Fibroblast of skin of right biceps (primary cell): ENCODE measurements at places on chromosomes 12 and 14.

GRCh38 chr14:61147381-61147821 lies 133.7 kb downstream of the TMEM30B start:
- DNase-seq, result peak; percentile 78

DNA sequence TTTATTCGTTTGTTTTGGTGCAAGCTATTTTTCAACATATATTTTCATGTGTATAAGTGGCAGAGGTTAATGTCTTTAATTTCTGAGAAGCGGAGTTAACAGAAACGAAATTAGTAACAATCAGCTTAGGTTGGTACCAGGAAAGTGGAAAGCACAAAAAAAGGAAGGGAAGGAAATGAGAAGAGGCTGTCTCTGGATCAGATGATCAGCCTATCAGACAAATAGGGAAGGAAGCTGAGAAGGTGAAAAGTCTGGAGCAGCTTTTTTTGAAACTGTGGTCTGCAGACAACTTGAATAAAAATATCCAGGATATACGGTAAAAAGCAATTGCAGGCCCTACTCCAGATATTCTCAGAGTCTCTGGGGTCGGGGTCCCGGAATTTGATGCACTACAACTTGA lies 265.0 kb downstream of the SSPN start:
- DNase-seq, result no peak

GRCh38 chr12:95582230-95583058 lies 31.2 kb upstream of the USP44 start:
- peak; percentile 28 for DNase-seq

DNA sequence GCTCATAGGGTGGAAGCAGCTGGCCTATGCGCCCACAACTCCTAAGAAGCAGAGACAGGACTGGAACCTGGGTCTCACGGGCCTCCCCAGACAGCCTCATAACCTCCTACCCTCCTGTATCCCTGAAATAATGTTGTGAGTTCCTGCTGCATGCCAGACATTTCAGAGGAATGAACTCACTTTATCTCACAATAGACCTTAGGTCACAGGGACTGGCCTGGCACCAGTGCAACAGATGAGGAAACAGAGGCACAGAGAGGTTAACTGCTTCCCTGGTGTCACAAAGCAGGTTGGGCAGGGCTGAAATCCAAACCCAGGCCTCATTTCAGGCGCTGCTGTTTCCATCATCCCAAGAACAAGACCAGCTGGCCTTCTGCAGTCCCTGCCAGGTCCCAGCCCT lies 5.3 kb downstream of the PHETA1 start:
- peak; percentile 29 for DNase-seq

DNA sequence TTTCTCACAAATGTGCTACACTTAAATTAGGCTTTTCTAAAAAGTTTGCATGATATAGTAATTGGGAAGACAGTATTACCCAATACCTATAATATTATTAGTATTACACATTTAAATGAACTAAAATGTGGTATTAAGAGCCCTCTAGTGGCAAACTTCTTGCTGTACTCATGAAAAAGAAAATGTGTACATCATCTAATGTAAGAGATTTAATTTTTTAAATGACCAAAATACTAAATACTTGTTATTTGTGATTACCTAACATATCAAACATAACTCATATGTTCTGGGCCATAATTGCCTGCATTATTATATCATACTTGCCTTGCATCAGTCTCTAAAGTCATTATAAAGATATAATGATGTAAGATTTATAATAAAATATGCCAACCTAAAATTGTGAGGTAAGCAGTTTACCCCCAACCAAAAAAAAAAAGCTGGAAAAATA lies 64.2 kb downstream of the DNAI7 start:
- DNase-seq, result peak; percentile 44

DNA sequence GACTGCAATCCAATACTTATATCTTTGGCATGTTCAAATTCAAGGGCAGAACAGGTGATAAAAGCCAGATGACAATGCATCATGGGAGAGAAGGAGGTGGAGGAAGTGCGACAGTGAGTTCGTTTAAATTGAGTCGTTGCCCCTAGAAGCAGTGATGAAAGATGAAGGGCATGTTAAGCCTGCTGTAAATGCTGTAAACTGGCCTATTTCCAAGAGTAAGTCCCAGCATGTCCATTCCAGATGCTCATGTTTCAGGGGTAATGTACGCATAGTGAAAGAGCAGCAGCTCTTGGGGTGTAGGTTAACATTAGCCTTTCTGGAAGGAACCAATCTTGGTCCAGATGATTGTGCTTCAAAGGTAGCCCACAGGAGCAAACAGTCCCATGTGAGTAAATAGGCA lies 97.1 kb downstream of the C2CD5 start:
- peak; percentile 8 for DNase-seq

GRCh38 chr12:86435053-86435452 lies 178.9 kb upstream of the MGAT4C start:
- no peak for DNase-seq

- DNase-seq, result peak; percentile 37
Measured at GRCh38 chr14:69087061-69087461, 65.9 kb downstream of the DCAF5 start.

- no peak for DNase-seq
Measured at GRCh38 chr12:66956300-66956699, 277.4 kb upstream of the GRIP1 start.

DNA sequence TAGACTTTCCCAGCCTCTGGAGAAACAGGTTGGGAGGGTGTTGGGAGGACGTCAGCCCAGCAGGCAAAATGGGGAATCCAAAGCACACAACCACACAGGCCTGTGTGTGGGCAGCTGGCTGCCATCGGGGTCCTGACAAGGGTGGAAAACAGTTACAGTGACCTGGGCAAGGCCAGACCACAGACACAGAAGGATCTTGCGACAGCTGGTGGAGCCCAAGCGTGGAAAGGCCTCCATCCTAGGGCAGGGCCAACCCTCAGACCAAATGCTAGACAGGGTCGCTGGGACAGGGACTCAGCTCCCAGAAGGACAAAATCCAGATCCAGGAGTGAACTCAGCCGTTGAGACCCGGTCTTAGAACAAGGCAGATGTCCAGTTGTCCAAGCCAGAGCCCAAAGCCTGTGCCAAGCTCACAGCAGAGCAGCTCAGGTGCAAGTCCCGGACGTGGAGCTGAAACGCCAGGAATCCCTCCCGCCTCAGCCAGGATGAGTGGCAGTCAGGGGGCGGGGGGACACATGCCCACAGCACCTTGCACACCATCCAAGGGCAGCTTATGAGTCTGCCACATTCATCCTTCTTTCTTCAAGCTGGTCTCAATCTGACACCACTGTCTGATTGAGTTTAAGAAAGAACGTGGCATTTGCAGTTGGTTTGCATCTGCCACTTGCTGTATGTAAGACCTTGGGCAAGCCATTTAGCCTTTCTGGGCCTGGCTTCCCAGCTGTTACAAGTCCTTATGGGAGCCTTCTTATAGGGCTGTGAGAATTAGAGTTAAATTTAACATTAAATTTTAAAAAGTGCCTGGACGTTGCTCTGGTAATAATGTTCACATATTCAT lies 37.6 kb downstream of the DEGS2 start:
- DNase-seq, result no peak

DNA sequence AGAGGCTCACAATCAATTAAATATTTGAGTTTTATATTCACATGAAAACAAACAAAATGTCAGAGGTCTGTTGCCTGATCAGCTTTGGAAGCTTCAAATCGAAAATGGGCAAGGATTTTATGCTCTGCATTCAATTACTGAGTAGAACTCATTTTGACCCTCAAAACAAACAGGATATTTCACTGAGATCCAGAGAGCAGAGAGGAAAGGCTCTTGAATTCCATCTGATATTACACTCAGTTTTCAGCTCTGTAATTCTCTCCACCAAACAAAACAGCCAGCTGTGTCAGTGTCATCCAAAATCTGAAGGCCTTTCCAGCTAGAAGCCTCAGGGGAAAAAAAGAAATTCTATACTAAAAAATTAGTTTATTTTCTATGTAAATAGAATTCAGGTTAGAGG lies 128.6 kb upstream of the FLRT2 start:
- DNase-seq, result no peak

- DNase-seq, result no peak
Measured at GRCh38 chr12:125280482-125281377, 215.5 kb downstream of the AACS start.

GRCh38 chr14:65958664-65959562 lies 527.3 kb upstream of the CCDC196 start:
- DNase-seq, result peak; percentile 29

DNA sequence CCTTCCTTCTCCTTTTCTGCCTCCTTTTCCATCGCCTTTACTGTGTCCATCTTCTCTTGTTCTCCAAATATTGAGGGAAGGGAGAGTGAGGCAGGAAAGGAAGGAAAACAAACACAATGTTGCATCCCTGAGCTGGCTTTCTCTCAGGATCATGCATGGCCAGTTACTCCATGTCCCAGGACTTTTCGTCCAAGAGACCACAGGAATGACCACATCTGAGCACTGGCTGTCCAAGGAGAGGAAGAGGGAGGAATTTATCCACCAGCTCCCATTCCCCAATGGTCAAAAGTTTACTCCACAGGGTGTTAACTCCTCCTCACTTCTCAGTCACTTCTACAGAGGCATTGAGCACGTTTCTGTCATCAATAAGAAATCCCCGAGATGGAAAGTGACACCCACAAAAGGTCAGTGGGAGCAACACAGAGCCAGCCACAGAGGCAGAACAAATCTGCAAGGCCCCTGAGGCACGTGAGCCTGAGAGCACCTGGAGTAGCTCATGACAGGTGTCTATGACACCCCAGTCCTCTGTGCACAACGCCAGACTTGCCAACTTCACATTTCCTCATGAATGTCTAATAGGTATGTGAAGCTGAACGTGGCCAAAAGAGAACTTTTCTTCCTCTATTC lies 177.3 kb upstream of the NUDT4 start:
- no peak for DNase-seq

GRCh38 chr12:52977170-52977569 lies 28.3 kb downstream of the KRT18 start:
- DNase-seq, result no peak

DNA sequence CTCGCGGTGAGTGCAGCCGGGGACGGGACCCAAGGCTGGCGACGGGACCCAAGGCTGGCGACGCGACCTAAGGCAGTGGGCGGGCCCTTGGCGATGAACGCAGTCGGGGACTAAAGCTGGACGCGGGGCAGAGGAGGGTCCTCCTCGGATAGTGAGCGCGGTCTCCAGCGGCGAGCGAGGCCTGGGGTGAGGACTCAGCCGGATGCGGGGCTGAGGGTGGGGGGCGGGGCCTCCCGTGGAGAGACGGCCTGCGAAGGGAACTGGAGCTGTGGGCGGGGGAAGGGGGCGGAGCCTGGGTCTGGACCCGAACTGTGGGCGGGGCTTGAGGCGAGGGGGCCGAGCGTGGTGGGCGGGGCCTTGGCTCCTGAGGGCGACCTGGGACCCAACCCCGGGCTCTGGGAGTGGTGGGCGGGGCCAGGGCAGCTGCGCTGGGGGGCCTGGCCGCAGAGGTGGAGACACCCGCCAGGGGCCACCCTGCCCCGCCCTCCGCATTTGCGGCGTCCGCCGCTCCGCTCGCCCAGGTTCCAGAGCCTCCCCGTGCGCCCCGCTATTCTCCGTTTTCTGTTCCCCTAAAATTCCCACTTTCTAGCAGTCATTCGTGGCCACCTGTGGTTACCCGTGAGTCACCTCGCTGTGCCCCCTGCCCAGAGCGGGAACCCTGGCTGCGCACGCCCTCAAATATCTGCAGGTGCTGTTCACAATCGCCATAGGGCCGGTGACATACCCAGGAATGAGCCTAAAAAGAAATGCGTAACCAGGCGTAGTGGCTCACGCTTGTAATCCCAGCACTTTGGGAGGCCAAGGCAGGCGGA lies 508 bp upstream of the BRF1 start:
- DNase-seq, result peak; percentile 93

- no peak for DNase-seq
Measured at GRCh38 chr14:38828183-38828827, 274.7 kb downstream of the SEC23A start.

DNA sequence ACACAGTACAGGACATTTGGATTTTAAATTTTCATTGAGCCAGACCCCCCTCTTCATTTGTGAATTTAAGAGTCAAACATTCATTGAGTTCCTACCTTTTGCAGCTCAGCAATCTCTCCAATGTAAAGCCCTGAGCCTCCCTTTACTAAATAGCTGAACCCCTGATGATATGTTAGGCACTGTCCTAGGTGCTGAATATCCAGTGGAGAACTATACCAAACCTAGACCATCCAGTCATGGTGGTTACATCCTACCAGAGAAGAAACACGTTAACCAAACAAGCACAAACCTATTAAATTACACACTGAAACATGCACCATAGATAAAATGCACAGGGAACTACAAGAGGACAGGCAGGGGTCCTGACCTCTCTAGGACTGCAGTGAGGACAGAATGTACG lies 1585.3 kb upstream of the TMEM132C start:
- no peak for DNase-seq

- no peak for DNase-seq
Measured at GRCh38 chr14:77111021-77111420, 13.0 kb downstream of the CIPC start.

- DNase-seq, result no peak
Measured at GRCh38 chr14:70803321-70804310, 5.7 kb downstream of the MAP3K9 start.

DNA sequence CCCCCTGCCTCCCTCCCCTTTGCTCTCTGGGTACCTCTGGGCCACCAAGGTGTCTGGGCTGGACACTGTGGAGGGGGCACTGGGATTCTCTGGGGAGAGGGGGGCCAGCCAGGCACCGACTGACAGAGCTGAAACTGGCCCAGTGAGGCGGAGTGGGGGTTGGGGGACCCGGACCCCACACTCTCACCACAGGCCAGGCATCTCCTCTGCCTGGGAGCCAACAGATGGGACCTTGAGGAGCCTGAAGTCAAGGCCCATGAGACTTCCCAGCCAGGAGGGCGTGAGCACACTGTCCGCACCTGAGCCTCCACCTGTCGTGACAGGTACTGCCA lies 39.8 kb upstream of the PPP1R13B start:
- DNase-seq, result no peak

- peak; percentile 62 for DNase-seq
Measured at GRCh38 chr12:67520606-67521005, 127.9 kb upstream of the DYRK2 start.

- peak; percentile 89 for DNase-seq
Measured at GRCh38 chr14:61561104-61561503, 134.2 kb upstream of the HIF1A start.

- peak; percentile 73 for DNase-seq
Measured at GRCh38 chr12:92080911-92081285, 64.7 kb downstream of the BTG1 start.

- DNase-seq, result no peak
Measured at GRCh38 chr12:104740668-104741067, 217.4 kb downstream of the SLC41A2 start.

DNA sequence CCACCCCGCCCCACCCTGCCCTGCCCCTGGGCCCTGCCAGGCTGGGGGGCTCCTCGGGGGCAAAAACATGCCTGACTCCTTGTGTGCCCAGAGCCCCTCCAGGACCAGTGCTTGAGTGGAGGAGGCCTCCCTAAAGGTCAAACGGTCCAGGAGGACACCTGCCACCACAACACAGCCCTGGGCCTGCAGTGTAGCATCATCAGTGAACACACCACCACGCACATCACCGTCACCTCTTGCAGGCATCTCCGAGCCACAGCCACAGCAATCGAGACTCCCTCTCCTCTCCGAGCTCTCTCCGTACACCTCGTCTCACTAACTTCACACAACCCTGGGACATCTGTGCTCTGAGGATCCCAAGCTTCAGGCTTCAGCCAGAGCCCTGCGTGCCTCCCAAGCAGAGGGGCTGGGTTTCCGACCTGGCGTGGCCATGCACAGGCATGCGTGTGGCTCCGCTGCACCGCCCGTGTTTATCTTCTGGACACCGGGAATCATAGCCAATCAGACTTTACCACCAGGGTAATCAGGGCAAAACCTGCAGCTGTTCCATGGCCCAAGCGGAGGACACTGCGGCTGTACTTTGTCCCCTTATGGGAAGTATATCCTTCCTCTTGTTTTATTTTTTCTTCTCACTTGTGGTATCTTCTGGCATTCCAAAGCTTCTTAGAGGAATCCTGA lies 6.2 kb upstream of the DIO3 start:
- DNase-seq, result no peak

- no peak for DNase-seq
Measured at GRCh38 chr12:93370947-93371346, 6.8 kb upstream of the NUDT4 start.
